ENCODE measurements at places on chromosomes 4 and X. TPM values are rescaled to one million over a fixed set of nuclear protein-coding genes. Genes with fewer than 3 reads are reported as not detected.

Gene FAM53A
- not detected for polyA plus RNA-seq

Gene KLKB1
- 7.3 TPM for polyA plus RNA-seq

Gene USP17L27
- not detected for polyA plus RNA-seq

Gene PAGE5
- not detected for polyA plus RNA-seq

Gene MAOA
- polyA plus RNA-seq: 96.8 TPM

Gene FGFR3
- 2.4 TPM for polyA plus RNA-seq

Gene RXFP1
- 1.4 TPM for polyA plus RNA-seq

Gene F11
- 0.20 TPM for polyA plus RNA-seq

Gene PACRGL
- polyA plus RNA-seq: 17.5 TPM

Gene FAT4
- polyA plus RNA-seq: 0.88 TPM

Gene USP17L17
- not detected for polyA plus RNA-seq

Gene TMPRSS11E
- 0.15 TPM for polyA plus RNA-seq

Gene UGT2B28
- not detected for polyA plus RNA-seq

Gene MSANTD1
- 0.33 TPM for polyA plus RNA-seq

Gene VCX3B
- polyA plus RNA-seq: not detected

Gene ALB
- 0.84 TPM for polyA plus RNA-seq

Gene SLC6A14
- 0.13 TPM for polyA plus RNA-seq

Gene KCND1
- 0.88 TPM for polyA plus RNA-seq

Gene GPR34
- 36.2 TPM for polyA plus RNA-seq

Gene ARHGEF9
- 50.0 TPM for polyA plus RNA-seq

Gene ARHGAP36
- not detected for polyA plus RNA-seq

Gene MAP9
- polyA plus RNA-seq: 10.0 TPM

Gene TMPRSS11B
- 0.31 TPM for polyA plus RNA-seq

Gene KLHL34
- polyA plus RNA-seq: not detected

Gene NUP54
- polyA plus RNA-seq: 24.3 TPM

Gene USP26
- polyA plus RNA-seq: not detected

Measured in aorta (tissue), 5 donors.